ENCODE measurements at places on chromosomes 4 and X. TPM values are rescaled to one million over a fixed set of nuclear protein-coding genes. Genes with fewer than 3 reads are reported as not detected.

GRCh38 chrX:54695816-54696487 lies 102.1 kb downstream of the ITIH6 start:
- H3K27ac ChIP-seq, result peak overlapping the region; percentile 14
- DNase-seq, result no peak
- no peaks in the 10 kb centered on the region for H3K4me1 ChIP-seq

GRCh38 chrX:107766470-107767150 lies 9.0 kb downstream of the TSC22D3 start:
- no peak overlapping the region for H3K4me3 ChIP-seq
- H3K27ac ChIP-seq, result no peak overlapping the region
- H3K27me3 ChIP-seq, result no peaks in the 10 kb centered on the region
- no peak for DNase-seq
- peaks cover 5% of the 10 kb centered on the region for H3K4me1 ChIP-seq
- H3K36me3 ChIP-seq, result no peaks in the 10 kb centered on the region

GRCh38 chr4:158787709-158788475 lies 19.1 kb downstream of the FNIP2 start:
- H3K36me3 ChIP-seq, result peaks cover 3% of the 10 kb centered on the region
- H3K27me3 ChIP-seq, result no peaks in the 10 kb centered on the region
- peaks cover 20% of the 10 kb centered on the region for H3K4me1 ChIP-seq
- DNase-seq, result no peak
- H3K27ac ChIP-seq, result no peak overlapping the region
- H3K4me3 ChIP-seq, result no peak overlapping the region

GRCh38 chr4:54855191-54855854 lies 197.6 kb downstream of the KIT start:
- H3K36me3 ChIP-seq, result no peaks in the 10 kb centered on the region
- H3K27me3 ChIP-seq, result peaks cover 10% of the 10 kb centered on the region
- no peak overlapping the region for H3K27ac ChIP-seq
- H3K4me1 ChIP-seq, result no peaks in the 10 kb centered on the region
- no peak for DNase-seq
- no peak overlapping the region for H3K4me3 ChIP-seq

DNA sequence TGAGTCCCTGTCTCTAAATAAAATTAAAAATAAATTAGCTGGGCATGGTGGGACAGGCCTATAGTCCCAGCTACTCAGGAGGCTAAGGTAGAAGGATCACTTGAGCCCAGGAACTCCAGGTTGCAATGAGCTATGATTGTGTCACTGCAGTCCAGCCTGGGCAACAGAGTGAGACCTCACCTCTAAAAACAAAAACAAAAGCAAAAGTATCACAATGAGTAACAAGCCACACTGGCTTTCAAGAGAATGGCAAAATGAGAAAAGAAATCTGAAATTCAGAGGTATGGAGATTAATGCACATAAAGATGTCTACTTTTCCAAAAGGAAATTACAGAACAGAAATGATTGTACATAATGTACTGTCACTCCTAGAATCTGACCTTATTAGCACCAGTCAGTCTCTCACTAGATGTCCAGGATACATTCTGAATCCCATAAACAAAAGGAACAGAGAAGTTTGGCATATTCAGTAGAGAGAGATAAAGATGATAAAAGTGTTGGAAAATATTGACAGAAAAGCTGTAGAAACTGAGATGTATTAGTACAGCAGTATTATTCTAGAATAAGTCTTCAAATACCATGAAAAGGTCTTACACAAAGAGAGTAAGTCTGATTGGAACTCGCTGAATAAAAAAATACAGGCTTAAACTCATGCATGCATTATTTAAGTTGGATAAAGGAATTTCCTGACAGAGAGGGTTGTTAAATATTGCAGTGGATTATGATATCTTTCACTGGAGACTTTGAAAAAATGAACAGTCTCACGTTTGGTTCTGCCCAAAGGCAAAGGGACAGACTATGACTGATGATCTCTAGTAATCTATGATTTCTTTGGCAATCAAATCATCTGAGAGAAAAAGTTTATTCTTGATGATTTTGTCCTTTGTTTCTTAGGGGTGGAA lies 102.5 kb downstream of the SH3RF1 start:
- H3K4me3 ChIP-seq, result no peak overlapping the region
- H3K27me3 ChIP-seq, result no peaks in the 10 kb centered on the region
- DNase-seq, result no peak
- H3K27ac ChIP-seq, result no peak overlapping the region

DNA sequence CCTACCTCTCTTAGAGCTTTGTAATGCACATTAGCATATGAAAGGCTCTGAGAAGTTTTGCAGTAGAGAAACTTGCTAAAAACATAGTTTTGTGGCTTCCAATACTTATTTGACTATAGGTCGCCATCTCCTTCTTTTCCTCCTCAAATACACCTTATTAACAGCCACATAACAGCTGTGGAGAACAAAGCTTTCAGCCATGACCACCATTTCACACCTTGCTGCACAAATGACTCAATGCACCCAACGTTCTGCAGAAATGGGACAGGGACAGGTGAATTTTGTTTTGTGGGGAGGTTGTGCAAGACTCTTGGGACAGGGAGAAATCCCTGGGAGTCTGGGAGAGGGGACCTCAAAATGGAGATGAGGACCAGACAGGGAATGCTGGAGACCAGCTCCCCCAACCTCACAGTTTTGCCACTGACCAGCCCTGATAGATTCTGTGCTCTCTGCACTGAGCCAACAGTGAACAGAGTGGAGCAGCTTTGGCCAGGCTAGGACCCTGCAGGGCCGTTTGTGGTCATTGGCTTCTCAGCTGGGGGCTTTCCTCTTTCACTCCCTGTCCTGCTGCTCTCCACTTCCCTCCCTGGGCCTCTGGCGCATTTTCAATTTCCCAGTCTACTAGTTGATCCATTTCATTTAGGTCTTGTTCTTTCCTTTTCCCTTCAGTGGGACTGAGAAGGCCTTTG lies 16.6 kb downstream of the FRMPD3 start:
- no peaks in the 10 kb centered on the region for H3K36me3 ChIP-seq
- no peak for DNase-seq
- no peak overlapping the region for H3K4me3 ChIP-seq

- H3K27ac ChIP-seq, result no peak overlapping the region
- H3K27me3 ChIP-seq, result no peaks in the 10 kb centered on the region
- H3K36me3 ChIP-seq, result peaks cover 12% of the 10 kb centered on the region
- DNase-seq, result no peak
- H3K4me1 ChIP-seq, result peaks cover 3% of the 10 kb centered on the region
These were observed 12.4 kb downstream of the NKX1-1 start for GRCh38 chr4:1393866-1394265.

GRCh38 chrX:29662759-29663503 lies 552.4 kb upstream of the MAGEB2 start:
- H3K4me1 ChIP-seq, result no peaks in the 10 kb centered on the region
- H3K4me3 ChIP-seq, result no peak overlapping the region

- H3K36me3 ChIP-seq, result peaks cover 7% of the 10 kb centered on the region
- no peaks in the 10 kb centered on the region for H3K27me3 ChIP-seq
- no peaks in the 10 kb centered on the region for H3K4me1 ChIP-seq
- no peak overlapping the region for H3K4me3 ChIP-seq
These were observed 93.7 kb downstream of the FAAH2 start for GRCh38 chrX:57380026-57380796.

- DNase-seq, result no peak
- H3K4me3 ChIP-seq, result no peak overlapping the region
- no peaks in the 10 kb centered on the region for H3K36me3 ChIP-seq
These were observed 201.6 kb downstream of the CPE start for GRCh38 chr4:165580351-165580905.

GRCh38 chr4:184825141-184825895 lies 450 bp downstream of the ACSL1 start:
- H3K27ac ChIP-seq, result peak overlapping the region; percentile 85
- H3K4me3 ChIP-seq, result peak overlapping the region; percentile 87
- peaks cover 38% of the 10 kb centered on the region for H3K4me1 ChIP-seq
- H3K27me3 ChIP-seq, result no peaks in the 10 kb centered on the region
- peak; percentile 59 for DNase-seq

GRCh38 chrX:20362268-20363267 lies 95.9 kb upstream of the RPS6KA3 start:
- no peak for DNase-seq
- H3K27ac ChIP-seq, result no peak overlapping the region
- no peak overlapping the region for H3K4me3 ChIP-seq

DNA sequence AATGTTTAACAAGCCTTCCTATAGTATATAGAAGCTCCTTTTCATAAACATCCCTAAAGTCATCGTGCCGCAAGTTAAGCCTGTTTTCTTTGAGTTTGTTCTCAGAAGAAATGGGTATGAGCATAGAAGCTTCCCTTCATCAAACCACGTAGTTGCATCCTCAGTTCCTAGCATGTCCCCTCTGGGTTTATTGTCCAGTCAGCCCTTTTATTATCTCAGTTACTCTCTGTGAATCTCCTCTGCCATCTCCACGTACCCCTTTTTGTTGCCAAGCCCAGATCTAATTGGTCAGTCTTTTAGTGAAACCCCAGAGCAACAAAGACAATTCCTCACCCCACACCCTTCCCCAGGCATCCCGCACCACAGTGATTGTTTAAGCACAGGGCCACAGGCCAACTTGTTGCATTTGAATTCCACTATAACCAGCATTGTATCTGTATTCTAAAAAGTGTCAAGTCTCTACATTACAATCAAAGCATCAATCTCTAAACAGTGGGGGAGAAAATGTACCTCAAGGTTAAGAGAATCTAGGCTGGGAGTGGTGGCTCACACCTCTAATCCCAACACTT lies 12.4 kb upstream of the TRIM2 start:
- H3K27me3 ChIP-seq, result no peaks in the 10 kb centered on the region
- H3K4me3 ChIP-seq, result no peak overlapping the region
- no peak for DNase-seq
- H3K4me1 ChIP-seq, result no peaks in the 10 kb centered on the region
- H3K27ac ChIP-seq, result no peak overlapping the region
- no peaks in the 10 kb centered on the region for H3K36me3 ChIP-seq

- H3K4me3 ChIP-seq, result no peak overlapping the region
- no peaks in the 10 kb centered on the region for H3K4me1 ChIP-seq
- no peaks in the 10 kb centered on the region for H3K27me3 ChIP-seq
- DNase-seq, result no peak
- no peaks in the 10 kb centered on the region for H3K36me3 ChIP-seq
- H3K27ac ChIP-seq, result no peak overlapping the region
These were observed 14.9 kb upstream of the FAM9B start for GRCh38 chrX:9048801-9049200.

GRCh38 chrX:153601511-153602110 lies 2.7 kb upstream of the CCNQ start:
- H3K4me3 ChIP-seq, result no peak overlapping the region
- no peaks in the 10 kb centered on the region for H3K27me3 ChIP-seq
- peaks cover 14% of the 10 kb centered on the region for H3K4me1 ChIP-seq
- no peak for DNase-seq
- no peaks in the 10 kb centered on the region for H3K36me3 ChIP-seq

DNA sequence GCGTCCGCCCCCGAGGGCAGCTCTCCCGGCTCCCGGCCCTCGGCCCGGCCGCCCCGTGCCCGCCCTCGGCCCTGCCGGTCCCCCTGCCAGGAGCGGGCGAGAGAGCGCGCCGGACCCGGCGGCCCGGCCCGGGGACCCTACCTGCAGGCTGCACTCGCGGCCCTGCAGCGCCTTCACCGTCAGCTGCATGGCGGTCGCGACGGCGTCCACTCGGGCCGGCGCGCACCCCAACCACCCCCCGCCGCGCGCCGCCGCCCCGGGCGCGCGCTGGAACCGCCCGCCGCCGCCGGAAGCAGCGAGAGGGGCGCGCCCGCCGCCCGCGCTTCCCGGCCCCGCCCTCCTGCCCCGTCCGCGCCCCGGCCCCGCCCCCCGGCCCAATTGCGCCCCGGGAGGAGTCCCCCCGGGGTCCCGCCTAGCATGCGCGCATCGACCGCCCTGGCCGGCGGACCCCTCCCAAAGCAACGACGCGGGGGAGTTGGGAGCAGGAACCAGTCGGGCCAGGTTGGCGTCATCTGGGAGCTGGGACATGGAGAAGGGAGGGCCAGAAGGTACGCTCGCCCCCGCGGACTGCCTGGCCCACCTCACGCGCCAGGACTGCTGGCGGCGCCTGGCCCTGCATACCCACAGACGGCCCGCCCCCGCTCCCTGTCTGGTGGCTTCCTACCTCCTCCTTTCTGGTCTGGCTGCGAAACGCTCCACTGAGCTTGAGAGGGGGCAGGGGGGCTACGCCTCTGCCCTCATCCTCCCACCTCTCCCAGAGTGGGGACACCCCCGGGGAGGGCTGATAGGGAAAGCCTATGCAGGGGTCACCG lies at the start of gene UBL4A:
UBL4A (minus strand) TSS at position 220 of the 812 bp plus-strand sequence; CDS start at position 189, 31 bp downstream.
- DNase-seq, result peak; percentile 41
- H3K36me3 ChIP-seq, result peaks cover 8% of the 10 kb centered on the region
- peak within 1 kb of the TSS; percentile 89 for H3K4me3 ChIP-seq
- H3K27me3 ChIP-seq, result no peaks in the 10 kb centered on the region

DNA sequence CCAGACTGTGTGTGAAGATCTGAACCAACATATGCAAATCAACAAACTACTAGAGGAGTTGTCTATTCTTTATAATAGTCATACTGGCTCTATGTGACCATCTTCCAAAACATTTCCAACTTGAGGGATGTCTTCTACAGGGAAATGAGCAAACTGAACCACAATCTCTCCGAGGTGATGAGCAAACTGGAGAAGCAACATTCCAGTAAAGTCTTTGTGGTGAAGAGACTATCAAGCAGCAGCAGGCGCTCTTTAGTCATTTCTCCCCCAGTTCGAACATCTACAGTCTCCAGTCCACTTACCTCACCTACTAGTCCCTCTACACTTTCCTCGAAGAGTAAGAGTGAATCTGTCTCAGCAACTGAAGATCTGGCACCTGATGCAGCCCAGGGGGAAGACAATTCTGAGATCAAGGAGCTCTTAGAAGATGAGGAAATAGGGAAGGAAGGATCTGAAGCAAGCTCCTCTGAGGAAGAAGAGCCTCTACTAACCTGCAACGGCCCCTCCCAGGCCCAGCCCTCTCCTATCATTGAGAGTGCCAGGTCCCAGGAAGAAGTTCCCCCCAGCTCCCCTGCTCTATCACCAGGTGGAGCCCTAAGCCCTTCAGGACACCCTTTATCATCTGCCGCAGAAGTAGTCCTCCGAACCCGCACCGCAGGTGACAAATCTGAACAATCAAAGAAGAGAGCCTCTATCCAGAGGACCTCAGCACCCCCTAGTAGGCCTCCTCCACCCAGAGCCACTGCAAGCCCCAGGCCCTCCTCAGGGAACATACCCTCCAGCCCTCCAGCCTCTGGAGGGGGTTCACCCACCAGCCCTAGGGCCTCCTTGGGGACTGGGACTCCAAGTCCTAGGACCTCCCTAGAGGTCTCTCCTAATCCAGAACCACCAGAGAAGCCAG lies 98.1 kb downstream of the HNRNPD start:
- peaks cover 3% of the 10 kb centered on the region for H3K36me3 ChIP-seq
- DNase-seq, result no peak
- H3K27ac ChIP-seq, result no peak overlapping the region
- H3K4me1 ChIP-seq, result peaks cover 7% of the 10 kb centered on the region

- no peak overlapping the region for H3K27ac ChIP-seq
- H3K27me3 ChIP-seq, result no peaks in the 10 kb centered on the region
- no peaks in the 10 kb centered on the region for H3K36me3 ChIP-seq
- no peak for DNase-seq
- no peak overlapping the region for H3K4me3 ChIP-seq
- H3K4me1 ChIP-seq, result no peaks in the 10 kb centered on the region
These were observed 231.9 kb upstream of the INTU start for GRCh38 chr4:127400731-127401346.

GRCh38 chr4:68401231-68401630 lies 46.0 kb upstream of the TMPRSS11E start:
- DNase-seq, result no peak
- no peaks in the 10 kb centered on the region for H3K27me3 ChIP-seq
- H3K4me1 ChIP-seq, result no peaks in the 10 kb centered on the region
- H3K27ac ChIP-seq, result no peak overlapping the region
- H3K4me3 ChIP-seq, result no peak overlapping the region

SPP1 gene
- 6.7 TPM for total RNA-seq

TASL gene
- 1.7 TPM for total RNA-seq

SEPTIN6 gene
- total RNA-seq, result 235 TPM

PRICKLE3 gene
- total RNA-seq, result 10.1 TPM

XPNPEP2 gene
- not detected for total RNA-seq

USP9X gene
- 75.4 TPM for total RNA-seq

CT45A1 gene
- total RNA-seq, result not detected

MAGEA4 gene
- not detected for total RNA-seq

JCHAIN gene
- total RNA-seq, result 4.7 TPM

HPSE gene
- 5.0 TPM for total RNA-seq

ATP1B4 gene
- not detected for total RNA-seq
